Stimulated activated CD4-positive, alpha-beta T cell treated with anti-CD3 and anti-CD28 coated beads, TNF-alpha, amount 100 ng/mL, for 24 hours (primary cell): ENCODE measurements at places on chromosomes 1 and 21.

GRCh38 chr1:231019711-231020110, 20.3 kb downstream of the FAM89A start:
- no peak for DNase-seq

DNA sequence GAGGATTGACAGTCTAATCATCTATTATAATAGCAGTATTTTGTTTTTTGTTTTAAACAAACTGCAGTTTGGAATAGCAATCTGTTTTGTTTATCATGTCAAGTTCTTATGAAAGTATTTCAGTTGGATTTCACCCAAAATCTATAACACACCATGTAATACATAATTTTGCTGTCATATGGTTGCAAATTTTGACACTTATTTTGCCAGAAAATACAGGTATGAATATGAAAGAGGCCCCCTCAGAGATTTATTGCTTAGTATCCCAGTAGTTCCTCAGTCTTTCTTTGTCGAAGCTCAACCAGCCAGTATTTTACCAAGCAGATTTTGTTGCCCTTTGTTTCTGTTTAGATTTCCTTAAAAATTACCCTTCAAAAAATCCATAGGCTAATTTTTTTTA, 317.5 kb upstream of the CXADR start:
- DNase-seq: no peak

DNA sequence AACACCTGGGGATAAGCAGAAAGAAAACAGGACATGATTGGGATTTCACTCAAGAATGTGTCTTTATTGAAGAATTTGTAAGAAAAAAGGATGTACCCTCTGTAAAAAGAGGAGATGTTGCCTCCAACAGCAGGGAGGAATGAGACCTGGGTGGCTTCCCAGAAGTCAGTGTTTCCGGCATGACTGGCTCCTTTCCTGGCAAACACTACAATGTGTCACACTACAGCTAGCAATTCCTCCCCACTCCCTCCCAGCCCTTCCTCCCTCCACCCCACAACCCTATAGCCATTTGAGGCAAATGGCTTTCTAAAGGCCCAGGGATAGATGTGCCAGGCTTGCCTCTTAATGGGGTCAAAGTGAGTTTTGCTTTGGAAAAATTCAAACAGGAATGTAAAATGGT, 11.5 kb upstream of the COL8A2 start:
- no peak for DNase-seq

- no peak for DNase-seq
Measured at GRCh38 chr21:42644223-42645208, 8.9 kb upstream of the PDE9A start.

- no peak for DNase-seq
Measured at GRCh38 chr1:187047298-187047697, 218.5 kb downstream of the PLA2G4A start.

DNA sequence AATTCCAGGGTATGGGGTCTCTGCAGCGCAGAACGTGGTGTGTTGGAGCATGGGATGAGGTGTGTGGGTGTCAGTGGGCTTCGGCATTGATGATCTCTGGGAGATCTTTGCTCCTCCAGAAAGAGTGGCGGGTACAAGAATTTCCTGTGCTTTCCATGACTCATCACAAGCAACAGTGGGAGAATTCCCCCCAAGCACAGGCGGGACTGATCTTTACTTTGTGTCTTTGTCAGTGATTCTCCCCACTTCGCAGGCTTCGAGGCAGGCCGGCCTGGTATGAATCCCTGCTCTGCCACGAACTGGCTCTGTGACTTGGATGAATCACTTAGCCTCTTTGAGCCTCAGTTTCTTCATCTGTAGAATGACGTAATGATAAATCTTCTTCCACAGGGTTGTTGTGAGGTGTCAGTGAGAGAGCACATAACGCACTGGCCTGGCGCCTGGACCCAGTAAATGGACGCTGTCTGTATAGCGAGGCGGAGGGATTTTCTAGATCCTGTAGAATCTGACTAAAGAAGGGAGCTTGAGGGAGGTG, 2.0 kb downstream of the OPRD1 start:
- no peak for DNase-seq

DNA sequence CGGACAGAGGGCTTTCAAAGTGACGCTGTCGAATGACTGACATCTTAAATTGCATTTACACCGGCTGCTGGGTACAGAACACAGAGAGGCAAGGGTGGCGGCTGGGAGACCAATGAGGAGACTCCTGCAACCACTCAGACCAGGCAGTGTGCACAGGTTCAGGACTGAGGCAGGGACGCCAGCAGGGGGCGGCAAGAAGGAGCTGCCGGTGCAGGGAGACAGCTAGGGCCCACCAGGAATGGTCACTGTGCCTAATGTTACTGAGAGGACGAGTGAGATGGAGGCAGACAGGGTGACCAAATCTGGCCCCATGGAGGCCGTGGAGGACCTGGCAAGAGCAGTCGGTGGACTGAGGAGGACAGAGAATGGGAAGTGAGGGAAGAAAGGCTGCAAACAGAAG, 23.5 kb downstream of the GLIS1 start:
- no peak for DNase-seq

DNA sequence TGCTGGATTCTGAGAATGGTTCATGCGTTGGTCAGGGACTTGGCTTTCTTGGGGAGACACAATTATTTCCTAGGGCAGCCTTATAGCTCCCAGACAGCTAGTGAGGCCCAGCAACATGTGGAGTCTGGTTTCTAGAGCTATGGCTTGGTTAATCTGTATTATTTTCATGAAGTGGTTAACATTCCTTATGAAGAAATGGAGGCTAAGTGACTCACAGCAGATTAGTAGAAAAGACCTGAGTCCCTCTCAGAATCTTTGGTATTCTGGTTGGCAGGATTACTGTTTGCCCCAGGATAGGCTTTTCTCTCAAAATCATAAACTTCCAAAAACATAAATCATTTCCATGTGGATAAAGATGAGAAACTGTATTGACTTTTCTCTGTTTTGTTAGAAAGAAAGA, 42.3 kb downstream of the DUSP10 start:
- no peak for DNase-seq

DNA sequence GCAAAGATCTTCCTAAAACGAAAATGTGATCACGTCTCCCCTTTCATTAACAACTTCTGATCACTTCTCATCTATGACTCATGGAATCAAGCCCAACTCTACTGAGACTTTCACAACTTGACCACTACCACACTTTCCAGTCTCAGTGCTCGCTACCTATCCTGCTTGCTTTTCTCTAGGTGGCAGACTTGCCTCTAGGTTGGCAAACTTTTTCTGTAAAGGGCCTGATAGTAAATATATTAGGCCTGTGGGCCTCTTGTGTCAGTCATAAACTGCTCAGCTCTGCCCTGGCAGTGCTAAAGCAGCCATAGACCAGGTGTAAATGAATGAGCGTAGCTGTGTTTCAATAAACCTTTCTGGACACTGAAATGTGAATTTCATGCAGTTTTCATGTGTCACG, 21.5 kb upstream of the HMGB4 start:
- no peak for DNase-seq

DNA sequence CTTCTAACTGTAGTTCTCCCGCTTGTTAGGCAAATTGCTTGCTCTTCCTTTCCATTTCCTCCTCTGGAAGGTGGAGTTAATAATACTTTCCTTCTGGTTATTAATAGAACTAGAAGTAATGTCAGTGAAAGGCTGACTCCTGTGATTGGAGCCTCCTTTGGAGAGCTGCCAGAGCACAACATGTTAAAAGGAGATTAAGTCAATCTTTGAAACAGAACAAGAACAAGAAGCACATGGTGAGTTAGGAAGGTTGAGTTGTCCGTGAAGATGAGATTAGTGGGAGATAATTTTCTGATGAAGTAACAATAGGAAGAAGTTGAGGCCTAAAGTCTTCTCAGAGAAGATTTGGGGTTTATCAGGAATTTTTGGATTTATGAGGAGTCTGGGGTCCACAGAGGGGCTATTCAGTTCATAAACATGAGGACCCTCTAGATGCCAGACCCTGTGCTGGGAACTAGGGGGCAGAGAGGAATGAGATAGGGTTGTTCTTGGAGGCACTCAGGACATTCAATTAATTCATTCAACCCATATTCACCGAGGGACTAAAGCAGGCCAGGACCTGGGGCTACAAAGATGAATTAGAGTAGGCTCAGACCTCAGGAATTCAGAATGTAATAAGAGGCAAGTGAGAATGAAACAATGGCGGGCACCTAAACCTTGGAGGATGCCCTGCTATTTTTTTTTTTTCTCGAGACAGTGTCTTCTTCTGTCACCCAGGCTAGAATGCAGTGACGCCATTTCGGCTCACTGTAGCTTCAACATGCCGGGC, 40.7 kb upstream of the DHCR24 start:
- DNase-seq: no peak

DNA sequence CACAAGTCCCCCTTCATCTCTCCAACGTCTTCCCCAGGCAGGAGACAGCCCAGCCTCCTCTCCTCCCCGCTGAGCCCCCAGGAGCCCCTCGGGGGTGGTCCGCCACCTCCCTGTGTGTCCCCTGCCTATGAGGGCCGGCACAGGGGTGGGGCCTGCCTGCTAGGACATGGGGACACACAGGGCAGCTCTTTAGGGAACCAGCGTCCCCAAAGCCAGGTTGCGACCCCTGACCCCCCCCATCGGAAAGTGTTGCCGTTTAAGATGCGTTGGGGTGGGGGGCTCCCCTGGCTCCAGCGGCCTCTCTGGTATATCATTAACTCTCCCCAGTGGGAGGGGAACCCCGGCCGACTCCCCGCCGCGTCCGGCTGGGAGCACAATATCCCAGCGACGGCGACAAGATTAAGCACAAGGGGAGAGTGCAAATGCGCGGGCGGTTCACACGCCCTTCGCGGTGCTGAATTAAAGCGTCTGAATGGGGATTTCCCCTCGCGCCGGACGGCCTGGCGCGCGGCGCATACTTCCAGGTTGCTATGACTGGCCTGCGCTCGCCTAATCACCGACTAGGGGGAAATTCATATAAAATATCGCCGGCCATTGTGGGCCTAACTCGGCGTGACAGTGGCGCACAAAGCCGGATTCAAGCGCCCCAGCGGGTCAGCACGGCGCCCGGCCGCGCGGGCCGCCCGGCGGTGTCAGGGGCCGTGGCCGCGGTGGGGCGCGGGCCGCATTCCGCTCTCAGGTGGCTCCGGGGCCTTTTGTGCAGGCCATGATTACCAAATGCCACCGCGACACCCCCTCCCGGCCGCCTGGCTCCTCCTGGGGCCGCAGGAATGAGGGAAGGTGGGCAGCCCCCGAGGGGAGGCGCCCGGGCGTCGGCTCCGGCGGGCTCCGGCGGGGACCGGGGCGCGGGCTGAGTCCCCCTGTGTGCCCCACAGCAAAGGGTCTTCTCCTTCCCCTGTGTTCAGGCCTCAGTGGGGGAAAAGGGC, 30.9 kb downstream of the WNT3A start:
- DNase-seq: no peak

DNA sequence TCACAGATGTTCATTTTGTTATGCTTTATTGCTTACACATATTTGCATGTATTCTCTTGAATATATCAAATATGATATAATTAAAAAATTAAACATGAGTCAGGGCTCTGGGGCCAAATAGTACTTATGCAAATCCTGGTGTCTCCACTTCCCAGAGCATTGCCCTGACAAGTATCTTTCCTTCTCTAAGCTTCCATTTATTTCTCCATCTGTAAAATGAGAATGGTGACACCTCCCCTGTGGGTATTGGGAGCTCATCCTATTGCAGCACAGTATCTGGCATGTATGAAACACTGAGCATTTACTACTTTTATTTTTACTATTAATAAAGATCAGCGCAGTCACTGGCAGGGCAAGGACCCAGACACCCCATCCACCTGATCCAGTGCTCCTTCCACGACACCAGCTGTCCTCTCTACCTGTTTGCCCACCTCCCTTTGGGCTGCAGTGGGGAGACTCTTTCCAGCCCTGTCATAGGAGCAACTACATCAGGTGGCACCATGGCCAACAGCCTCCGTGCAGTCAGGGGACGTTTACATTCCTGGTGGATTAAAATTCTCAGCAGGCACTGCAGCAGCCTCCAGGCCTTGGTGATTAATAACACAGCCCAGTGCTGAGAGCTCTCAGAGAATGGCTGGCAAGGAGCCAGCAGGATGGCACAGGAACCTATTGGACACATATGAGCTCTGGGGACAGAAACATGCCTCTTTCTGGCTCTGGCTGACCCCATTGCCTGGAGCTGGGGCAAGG, 113.0 kb downstream of the DMRTB1 start:
- no peak for DNase-seq

- DNase-seq: no peak
Measured at GRCh38 chr1:83920320-83920719, 78.6 kb downstream of the TTLL7 start.

DNA sequence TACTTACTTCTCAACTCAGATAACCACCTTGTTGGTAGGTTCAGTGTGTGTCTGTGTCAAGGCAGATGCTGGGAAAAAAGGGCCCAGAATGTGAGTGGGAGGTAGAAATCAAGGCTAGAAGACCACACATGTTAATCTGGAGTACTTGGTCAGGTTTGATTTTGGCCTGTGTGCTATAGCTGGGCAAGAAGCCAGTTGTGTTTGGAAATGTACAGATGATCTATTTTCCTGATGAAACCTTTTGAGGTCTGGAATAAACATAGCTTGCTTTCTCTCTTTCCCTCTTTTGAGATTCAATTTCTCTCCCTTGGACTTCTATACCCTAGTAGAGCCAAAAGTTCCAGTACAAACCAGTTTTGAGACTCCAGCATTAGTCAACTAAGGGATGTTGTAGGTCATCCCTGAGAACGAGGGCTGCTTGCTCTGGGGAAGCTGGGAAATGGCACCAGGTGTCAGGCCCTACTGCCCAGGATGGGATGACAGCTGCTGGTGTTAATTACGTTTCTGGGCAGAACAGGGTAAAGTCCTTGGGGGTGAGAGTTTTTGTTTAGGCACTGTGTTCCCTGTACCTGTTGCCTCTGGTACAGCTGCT, 15.8 kb downstream of the MAPKAPK2 start:
- DNase-seq: no peak

DNA sequence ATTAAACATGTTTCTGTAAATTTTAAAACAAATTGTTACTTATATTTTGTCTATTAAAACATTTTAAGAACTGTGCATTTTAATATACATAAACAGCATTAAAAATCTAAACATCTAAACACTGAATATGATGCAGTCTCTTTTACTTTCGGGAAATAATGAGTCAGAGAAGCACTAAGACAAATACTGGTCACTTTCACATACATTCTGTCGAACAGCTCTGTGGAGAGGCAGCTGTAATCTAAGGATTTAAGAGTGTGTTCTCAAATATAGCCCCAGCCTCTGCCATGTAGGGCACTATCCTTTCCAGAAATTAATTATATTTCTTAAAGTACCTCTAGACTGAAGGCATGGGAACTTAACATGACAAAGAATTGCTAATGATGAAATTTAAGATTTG, 89.6 kb upstream of the PTGFR start:
- no peak for DNase-seq

DNA sequence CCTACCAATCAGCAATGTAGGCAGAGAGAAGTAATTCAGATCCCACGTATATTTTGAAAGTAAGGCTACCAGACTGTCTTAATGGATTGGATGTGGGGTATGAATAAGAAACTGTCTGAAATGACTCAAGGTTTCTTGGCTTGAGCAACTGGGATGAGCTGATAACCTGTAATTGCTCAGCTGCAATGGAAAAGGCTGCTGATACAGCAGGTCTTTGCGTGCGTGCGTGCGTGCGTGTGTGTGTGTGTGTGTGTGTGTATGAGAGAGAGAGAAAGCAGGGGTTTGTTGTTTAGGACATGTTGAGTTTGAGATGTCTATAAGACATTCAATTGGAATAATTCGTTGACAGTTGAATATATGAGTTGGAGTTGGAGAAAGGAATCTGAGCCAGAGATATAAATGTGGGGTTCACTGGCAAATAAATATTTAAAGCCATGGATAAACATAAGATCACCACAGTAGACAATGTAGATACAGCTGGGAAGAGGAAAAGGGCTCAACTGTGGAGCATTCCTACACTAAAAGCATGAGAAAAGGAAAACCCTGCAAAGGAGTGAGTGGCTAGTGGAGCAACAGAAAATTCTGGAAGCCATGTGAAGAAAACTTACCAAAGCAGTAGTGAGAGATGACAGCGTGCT, 72.9 kb downstream of the UCHL5 start:
- no peak for DNase-seq
